Epithelial cell of proximal tubule (primary cell): ENCODE measurements at places on chromosomes 3 and 15.

GRCh38 chr15:30924353-30924752 is 20.6 kb downstream of the FAN1 start:
- DNase-seq = no peak

GRCh38 chr3:104018541-104018940 is 1348.2 kb upstream of the ALCAM start:
- DNase-seq = no peak

GRCh38 chr3:126518779-126519177 is 1.2 kb upstream of the UROC1 start:
- DNase-seq = no peak

- DNase-seq = no peak
Measured at GRCh38 chr3:30438126-30438525, 168.3 kb upstream of the TGFBR2 start.

- DNase-seq = peak; percentile 89
Measured at GRCh38 chr15:98734466-98735199, 86.3 kb downstream of the IGF1R start.

GRCh38 chr3:189954733-189955665 is 165.7 kb downstream of the P3H2 start:
- DNase-seq = no peak

- DNase-seq = no peak
Measured at GRCh38 chr3:10395671-10396070, 74.8 kb upstream of the SEC13 start.

GRCh38 chr3:28624084-28624483 is 275.5 kb upstream of the AZI2 start:
- no peak for DNase-seq

DNA sequence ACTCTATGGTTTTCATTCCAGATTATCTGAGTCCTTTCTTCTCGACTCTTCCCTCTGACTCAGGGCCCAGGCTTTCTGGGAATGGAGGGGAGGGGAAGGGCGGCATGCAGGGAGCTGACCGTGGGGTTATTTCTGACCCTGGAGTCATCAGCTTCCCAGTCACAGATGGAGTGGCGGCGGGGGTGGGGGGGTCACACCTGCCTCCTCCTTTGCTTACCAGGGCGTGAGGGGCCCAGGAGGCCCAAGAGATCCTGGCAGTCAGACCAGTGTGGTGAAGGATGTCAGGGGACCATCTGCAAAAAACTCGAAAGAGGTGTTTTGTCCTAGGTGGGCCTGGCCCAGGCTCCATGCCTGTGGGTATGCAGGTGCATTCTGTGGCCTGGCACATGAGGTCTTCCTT is 996 bp upstream of the XIRP1 start:
- no peak for DNase-seq

GRCh38 chr3:42517117-42517516 is 14.7 kb downstream of the VIPR1 start:
- DNase-seq = no peak

DNA sequence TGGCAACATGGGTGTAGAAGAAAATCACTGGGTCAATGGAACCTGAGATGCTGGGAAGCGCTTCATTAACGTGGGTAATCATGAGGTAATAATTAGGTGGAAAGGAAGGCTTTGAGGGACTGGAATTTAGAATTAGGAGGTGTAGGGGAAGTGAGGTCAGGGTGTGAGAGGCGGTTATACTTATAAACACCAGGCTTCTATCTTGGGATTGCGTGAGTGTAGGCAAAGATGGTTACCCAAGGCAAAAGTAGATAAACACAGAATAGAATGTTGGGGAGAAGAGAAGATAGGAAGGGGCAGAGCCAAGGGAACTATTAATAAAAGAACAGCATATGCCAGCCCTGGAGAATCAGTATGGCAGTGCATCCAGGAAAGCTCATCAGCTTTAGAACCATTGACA is 3.3 kb upstream of the AQP9 start:
- DNase-seq = no peak

GRCh38 chr15:25770031-25770430 is 93.1 kb downstream of the ATP10A start:
- DNase-seq = no peak

DNA sequence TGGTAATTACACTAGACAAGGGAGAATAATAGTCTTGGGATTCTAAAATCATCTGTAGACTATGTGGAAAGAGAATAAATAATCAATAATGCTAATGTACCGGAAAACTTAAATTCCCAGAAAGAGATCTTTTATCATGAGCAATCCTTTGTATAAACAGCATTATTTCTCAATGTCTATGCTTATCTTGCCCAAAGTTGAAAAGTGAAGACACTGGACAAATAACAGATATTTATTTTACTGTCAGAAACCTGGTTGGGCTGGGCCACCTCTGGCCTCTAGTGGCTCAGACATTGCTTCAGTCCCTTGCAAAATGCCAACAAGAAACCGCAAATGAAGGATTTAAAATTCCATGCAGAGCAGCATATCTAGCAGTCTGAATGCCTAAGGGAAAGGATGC is 409.9 kb downstream of the FHIT start:
- DNase-seq = no peak

DNA sequence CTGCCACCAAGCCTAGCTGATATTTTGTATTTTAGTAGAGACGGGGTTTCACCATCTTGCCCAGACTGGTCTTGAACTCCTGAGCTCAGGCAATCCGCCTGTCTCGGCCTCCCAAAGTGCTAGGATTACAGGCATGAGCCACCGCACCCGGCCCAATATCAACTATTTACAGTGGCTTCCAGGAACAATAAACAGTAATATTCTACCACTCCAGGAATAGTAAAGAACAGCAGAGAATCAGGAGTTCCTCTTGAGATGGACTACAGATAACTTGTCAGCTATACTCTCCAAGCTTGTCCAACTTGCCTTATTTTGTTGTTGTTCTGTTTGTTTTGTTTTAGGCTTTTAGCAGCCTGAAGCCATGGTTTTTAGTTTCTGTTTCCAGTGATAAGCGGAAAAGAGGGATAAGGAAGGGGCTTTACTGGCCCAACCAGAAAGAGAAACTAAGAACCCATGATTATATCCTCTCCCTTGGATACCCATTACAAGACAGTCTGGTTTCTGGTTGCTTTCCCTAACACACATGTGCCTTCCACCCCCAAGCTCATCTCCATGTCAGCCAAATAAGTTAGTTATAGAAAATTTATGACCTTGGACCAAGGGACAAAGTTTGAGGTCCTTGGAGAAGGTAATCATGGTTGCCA is 36.7 kb downstream of the ARHGEF3 start:
- no peak for DNase-seq

DNA sequence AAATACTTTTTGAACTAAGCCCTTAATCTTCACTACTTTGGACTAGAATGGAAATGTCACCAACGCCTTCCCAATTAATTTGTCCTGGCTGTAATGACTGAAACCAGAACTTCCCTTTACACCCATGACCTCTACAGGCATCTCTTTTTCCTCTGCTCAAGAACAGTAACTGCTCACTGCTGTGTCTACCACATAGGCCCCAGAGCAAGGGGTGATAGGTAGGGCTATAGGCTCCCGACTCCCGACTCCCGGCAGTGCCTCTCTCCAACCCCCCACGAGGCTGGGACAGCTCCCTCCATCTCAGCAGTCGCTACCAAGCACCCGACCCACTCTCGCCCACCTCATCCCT is 384 bp upstream of the LEKR1 start:
- no peak for DNase-seq

DNA sequence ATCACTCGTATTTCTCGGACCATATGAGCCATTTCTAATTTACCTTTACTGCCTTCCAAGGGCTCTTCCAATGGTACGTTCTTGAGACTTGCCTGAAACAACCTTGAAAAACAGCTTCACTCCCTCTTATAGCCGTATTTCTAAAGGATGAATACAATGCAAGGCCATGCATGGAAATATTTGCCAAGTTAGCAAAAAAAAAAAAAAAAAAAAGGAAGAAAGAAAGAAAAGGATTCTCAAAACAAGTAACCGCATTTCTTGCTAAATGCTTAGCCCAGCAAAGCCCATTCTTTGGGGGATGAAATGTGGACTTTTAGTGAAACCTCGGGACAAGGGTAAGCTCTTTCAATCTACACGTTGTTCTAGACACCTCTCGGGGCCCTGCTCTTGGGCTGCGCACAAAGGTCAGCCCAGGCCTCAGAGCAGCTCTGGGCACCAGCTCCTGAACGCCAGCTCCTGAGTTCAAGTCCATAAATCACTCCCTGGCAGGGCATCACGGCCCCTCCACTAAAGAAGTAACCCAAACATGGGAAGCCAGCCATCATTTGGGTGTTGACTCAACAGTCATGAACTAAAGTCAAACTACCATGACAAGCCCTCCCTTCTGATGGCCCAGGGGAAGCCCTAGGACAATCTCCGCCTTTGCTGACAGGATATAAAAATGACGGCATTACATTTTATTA is 132.7 kb downstream of the ADAMTS17 start:
- DNase-seq = no peak

DNA sequence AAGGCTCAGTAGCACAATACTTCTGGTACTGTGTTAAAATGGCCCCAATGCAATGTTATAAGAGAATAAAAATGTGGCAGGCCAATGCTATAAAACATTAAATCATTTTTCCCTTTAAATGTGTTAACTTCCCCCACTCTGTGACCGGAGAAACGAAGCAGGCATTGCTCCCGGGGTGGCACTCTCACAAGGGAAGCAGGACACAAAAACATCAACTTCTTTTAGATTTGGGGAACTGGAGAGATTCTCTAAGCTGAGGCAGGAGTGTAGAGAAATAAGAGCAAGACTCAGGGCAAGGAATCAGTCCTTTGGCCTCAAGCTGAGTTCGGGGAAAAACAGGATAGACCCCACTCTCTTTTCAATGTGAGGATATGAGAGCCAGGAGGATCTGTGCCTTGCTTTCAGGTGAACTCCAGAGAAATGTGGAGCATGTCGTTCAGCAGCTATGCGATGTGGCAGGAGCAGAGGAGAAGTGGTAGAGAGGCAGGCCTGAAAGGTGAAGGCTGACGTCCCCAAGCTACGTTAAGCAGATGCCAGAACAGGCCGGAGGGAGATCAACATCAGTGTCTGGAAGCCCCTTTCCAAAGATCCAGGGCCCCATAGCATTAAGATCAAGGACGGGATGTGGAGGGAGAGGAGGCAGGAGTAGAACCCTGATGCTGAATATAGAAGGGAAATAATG is 160.2 kb downstream of the PLD1 start:
- DNase-seq = no peak

DNA sequence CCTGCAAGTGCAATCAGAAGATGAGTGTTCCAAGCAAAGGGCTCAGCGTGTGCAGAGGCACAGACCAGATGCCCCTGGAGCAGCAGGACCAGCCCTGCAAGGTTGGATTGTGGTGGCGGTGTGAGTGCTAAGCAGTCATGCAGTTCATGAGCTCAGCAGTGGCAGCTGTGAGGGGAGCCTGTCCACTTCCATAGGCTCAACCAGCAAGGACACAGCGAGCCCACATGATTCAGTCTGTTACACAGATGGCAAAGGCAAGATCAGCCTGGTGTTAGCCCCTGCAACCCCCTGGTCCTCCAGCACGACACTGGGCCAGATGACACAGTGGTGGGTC is 95.9 kb upstream of the PRR23E start:
- no peak for DNase-seq

DNA sequence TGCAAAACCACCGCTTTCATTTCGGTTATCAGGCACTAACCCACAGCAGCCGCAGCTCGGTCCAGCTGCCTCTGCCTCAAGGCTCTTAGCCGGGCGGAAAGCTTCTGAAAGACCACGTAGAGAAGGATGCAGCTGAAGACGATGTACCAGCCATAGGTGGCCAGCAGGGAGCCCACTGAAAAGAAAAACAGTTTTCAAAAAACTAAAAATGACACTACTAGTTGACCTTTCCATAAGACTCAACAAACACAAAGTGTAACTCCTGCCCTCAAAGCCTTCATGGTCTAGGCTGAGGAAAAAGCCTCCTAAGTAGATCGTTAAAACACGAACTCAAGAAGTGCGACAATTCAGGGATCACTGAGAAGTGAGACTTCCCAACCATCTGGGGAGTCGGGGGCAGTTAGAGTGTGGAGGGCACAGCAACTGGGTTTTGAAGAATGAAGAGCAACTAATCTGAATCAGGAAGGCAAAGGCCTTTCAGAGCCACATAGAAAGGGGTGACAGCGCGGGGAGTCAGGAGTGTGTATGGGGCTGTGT is 716 bp downstream of the SELENOS start:
- no peak for DNase-seq

DNA sequence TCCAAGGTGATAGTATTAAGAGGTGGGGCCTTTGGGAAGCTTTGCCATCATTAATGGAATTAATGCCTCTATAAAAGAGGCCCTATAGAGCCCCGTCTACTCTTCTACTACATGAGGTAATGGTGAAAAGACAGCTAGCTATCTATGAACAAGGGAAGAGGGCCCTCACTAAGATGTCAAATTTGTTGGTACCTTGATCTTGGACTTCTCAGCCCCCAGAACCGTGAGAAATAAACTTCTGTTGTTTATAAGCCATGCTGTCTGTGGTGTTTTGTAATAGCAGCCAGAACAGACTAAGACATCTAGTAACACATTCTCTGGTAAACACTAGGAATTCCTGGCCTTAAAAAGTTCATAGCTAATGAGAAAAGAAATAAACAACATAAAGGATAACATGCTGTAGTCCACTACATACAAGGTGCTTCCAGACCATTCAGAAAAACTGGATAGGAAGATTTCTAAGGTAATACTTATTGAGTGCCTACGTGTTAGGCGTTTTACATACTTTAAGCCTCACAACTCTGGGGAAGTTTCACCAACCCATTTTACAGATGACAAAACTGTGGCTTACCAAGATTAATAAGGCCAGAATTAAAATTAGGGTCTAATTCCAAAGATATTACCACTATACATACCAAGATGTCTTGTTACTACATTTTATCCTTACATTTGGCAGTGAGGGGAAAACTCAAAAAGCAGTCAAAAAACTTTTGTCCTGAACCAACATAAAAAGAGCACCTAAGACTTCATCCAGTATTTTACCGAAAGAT is 3.2 kb downstream of the UBE3A start:
- no peak for DNase-seq

DNA sequence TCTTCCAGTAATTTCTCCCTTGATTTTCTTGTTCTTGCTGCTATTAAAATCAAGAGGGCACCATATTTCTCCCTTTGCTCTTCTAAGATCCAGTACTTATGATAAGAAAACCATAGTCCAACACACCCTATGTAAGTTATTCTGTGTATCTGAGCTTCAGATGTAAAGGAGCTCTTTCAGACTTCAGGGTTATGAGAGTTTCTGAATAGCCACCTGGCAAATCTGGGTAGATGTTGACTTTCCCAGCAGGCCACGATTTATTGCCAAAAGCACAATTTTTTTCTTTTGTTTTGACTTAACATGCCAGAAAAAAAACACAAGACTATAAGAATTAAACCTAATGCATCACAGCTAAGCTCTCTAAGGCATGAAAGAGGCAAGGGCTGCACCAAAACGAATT is 1045.0 kb downstream of the FHIT start:
- DNase-seq = no peak

DNA sequence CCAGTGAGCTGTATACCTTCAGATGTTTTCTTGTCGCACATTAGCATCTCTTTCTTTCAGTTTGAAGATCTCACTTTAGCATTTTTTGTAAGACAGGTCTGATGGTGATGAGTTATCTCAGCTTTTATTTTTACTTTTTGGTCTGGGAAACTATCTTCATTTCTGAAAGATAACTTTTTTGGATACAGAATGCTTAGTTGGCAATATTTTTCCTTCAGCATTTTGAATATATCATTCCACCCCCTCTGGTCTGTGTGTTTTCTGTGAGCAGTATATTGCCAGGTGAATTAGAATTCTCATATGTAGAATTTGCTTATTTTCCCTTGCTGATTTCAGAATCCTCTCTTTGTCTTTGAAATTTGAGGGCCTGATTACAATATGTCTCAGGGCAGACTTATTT is 743.3 kb downstream of the PLOD2 start:
- DNase-seq = no peak
